ENCODE measurements at places on chromosomes 4 and X.
A peak's percentile ranks its signal among the peaks of the same experiment; 100 is the strongest.

DNA sequence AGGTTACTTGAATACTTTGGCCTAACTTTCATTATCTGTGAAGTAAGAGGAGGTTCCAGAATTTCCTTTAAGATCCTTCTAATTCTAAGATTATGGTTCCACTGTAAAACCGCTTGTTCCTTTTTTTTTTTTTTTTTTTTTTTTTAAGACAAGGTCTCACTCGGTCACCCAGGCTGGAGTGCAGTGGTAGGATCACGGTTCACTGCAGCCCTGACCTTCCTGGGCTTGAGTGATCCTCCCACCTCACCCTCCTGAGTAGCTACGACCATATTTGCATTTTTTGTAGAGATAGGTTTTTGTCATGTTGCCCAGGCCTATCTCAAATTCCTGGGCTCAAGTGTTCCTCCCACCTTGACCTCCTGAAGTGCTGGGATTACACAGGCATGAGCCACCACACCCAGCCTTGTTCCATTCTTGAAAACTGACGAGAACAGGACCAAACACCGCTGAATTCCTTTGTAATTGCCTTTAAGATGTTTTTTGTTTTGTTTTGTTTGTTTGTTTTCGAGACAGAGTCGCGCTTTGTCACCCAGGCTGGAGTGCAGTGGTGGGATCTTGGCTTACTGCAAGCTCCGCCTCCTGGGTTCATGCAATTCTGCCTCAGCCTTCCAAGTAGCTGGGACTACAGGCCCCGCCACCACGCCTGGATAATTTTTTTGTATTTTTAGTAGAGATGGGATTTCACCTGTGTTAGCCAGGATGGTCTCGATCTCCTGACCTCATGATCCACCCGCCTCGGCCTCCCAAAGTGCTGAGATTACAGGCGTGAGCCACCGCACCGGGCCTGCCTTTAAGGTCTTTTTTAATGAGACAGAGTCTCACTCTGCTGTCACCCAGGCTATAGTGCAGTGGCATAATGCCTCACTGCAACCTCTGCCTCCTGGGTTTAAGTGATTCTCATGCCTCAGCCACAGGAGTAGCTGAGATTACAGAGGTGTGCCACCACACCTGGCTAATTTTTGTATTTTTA, 6.8 kb downstream of the PDS5A start:
- DNase-seq, result no peak

DNA sequence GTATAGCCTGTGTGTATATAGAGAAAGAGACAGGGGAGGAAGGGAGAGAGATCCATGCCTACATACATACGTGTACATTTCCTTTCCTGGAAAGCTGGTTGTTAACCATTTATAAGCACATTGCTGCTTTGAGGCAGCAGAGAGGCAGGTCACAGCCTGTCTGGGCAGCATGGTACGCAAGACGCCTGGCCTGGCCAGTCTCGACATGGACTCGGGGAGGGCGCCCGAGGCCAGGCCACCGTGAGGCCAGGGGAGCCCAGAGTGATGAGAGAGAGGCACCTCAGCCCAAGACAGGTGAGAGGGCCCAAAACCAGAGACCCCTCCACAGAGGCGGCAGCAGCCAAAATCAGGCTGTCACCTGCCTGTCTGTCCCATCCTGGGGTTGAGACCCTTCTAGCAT, 3.9 kb downstream of the TREX2 start:
- no peak for DNase-seq

GRCh38 chrX:42491137-42491907, 286.6 kb downstream of the PPP1R2C start:
- no peak for DNase-seq

DNA sequence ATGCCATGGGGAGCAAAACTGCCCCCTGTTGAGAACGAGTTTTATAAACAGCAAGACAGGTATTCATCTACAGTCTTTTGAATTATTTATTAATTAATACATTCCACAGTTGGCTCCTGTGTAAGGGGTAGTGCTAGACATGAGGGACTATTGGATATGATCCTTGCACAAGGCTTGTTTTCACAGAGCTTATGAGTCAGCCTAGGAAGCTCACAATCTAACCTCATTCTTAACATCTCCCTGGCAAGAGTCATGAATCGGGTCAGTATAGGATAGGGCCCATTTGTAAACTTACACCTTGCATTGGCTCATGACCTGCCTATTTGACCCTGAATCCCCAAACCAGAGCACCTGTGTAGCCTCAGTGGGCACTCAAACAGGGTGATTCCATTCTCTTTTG, 209.1 kb upstream of the HCCS start:
- no peak for DNase-seq

- DNase-seq, result no peak
These were observed 7.0 kb downstream of the JAKMIP1 start for GRCh38 chr4:6193399-6193798.

DNA sequence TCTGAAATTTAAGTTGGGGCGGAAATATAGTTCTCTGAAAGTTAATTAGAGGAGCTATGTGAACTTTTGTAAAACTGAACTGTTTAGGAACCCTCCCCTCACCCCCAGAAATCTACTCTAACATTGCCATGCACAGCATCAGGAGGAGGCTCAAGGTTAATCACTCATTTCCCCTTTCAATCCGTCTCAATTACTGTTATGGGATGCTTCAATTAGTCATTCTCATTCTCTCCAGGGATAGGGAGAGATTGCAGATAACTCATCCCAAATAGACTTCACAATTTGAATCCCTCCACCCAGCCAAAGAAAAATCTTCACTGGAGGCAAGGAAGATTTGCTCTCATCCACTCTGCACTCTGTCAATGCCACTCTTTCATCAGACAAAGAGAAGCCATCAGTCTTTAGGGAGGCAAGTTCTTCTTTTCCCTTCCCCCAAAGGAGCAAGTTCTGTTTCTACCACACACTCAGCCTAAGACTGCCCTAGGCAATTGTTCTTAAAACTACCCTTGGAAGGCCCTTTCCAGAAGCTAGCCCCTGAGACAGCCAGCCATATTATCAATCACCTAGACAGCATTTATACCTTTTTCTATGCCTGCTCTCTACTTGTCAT, 140.4 kb downstream of the SLC10A7 start:
- no peak for DNase-seq

DNA sequence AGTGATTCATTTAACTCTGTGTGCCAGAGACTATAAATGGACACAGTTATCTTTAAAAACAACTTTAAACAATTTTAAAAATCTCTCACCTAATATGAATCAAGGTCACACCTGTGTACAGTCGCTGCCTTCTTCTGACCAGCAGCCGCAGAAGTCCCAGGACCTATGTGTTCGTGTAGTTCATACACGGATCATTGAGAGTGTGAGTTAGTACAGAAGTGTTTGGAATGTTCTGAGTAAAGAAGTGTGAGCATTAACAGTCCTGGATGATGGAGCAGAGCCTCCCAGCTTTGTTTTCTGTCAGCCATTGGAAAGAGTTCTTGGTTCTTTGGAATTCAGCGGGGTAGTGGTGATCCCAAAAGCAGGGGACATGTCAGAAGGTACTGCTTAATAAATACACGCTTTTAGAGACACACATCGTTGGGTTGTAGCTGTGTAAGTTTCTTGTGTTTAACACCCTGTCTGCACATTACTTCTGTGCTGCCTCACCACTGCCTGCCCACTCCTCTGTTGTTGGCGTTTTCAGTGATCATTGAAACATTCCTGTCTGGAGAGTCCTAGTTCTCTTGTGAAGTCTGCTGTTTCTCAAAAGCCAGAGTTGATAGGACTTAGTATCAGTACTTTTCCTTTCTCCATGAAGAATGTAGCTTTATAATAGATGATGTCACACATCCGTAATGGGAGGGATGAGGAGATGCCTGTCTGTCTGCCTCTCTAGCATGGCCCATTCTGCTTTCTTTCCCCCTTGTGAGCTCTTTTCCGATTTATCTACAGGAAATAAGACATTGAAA, 90.6 kb downstream of the PTTG2 start:
- no peak for DNase-seq

DNA sequence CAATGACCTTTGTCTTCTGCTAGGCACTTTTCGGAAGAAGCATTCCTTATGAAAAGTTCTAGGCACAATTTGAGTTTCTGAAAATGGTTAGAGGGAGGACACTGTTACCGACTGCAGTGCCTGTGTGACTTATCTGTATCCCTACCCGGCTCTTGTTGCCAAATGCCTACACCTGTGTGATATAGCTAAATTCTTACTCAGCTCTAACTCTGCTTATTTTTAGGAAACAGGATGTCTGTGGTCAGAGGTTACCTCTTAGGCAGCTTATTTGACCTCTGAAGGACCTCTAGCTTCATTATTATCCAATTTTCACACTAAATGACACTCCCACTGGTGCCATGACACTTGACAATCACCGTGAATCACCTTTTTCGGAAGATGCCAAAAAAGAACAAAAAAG, 561.1 kb upstream of the SMIM31 start:
- peak; percentile 89 for DNase-seq

GRCh38 chrX:96837808-96838207, 45.9 kb upstream of the RPA4 start:
- DNase-seq, result no peak

DNA sequence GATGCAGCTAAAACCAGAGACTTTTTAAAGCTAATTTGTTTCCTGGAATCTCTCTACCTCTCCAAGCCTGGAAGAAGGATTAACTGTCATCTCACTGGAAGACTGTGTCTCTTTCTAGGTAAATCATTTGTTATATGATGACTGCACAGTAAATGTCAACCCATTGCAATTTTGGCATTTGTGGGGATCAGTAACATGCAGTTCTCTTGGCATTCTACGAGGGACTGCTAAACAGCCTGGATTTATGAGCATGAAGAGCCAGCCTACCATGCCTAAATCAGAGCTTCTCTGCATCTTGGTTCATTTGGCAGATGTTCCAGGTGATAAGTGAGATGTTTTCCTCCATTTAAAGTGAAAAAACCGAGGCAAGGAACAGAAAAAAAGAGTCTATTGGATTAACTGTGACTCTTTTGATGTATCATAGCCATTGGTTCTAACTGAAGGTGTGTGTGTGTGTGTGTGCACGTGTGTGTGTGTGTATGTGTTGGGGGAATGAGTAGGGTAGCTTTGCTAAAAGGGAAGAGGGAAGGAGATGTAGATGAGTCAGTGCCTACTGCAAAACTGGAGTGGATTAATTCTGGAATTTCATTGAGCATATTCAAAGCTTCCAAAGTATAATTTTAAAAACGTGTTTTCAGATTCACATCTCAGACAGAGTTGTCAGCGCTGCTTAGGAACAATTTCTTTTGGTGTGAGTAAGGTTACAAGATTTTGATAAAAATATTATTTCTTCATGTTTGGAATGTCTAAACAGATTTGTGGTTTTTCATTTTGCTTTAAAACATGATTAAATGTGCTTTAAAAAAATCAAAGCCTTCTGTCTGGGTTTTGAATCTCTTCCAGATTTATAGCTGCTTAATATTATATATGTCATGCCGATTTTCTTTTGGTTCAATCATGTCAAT, 123.2 kb upstream of the LNX1 start:
- DNase-seq, result no peak

GRCh38 chrX:10709276-10709675, 88.9 kb upstream of the MID1 start:
- no peak for DNase-seq

GRCh38 chrX:32893751-32894150, 317.6 kb downstream of the DMD start:
- DNase-seq, result no peak
